ENCODE measurements at places on chromosomes 1 and 21. TPM values are rescaled to one million over a fixed set of nuclear protein-coding genes. Genes with fewer than 3 reads are reported as not detected.

GJA8 gene
- total RNA-seq = not detected

AXDND1 gene
- total RNA-seq = under 0.01 TPM

EPS8L3 gene
- not detected for total RNA-seq

JMJD4 gene
- total RNA-seq = 33.1 TPM

KRTAP19-3 gene
- not detected for total RNA-seq

Measured in epithelial cell of umbilical artery (primary cell).